ENCODE measurements at places on chromosomes 7 and 10.
A peak's percentile ranks its signal among the peaks of the same experiment; 100 is the strongest.

GRCh38 chr7:117874191-117874700, 1.0 kb upstream of the CTTNBP2 start:
- DNase-seq, result no peak

- DNase-seq, result no peak
Observed at GRCh38 chr7:45221896-45222604, 64.5 kb downstream of the RAMP3 start.

- no peak for DNase-seq
Observed at GRCh38 chr10:91680487-91680886, 47.6 kb upstream of the PPP1R3C start.

GRCh38 chr7:41185851-41186250, 517.0 kb downstream of the INHBA start:
- DNase-seq, result no peak

DNA sequence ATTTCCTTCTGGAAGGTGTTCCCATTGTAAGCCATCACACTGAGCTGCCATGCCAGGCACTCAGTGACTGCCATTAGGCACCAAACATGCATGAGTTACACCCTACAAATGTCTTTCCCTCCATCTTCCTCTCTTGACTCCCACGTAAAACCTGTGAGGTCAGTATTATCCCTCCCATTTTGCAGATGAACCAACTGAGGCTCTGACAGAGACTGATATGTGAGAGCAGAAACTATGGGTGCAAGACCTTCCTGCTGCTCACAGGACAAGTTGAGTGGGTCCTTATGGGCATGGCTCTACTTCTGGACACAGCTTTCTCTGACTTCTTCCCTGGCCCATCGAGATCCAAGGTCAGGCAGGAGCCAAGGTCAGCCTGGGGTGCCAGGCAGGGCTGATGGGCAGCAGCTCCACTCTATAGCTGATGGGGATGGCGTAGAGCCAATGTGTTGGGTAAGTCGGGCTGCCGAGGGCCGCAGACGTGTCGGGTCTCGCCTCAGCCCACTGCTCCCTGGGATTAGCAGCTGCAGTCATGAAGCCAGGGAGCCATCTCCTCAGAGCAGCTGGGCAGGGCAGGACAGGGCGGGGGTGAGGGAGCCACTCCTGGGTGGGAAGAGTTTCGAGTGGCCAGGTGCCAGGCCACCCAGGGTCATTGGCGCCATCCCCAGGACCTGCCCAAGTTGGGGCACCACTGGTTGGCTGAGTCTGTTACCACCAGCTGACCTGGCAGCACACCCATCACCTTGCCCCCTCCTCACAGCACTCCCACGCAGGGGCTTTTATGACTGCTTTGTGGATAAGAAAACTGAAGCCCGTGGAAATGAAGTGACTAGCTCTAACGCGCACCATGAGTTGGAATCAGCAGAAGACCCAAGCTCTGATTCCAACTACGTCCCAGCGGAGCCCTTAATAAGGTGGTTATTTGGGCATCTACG, 117.8 kb upstream of the ZMIZ1 start:
- DNase-seq, result no peak

DNA sequence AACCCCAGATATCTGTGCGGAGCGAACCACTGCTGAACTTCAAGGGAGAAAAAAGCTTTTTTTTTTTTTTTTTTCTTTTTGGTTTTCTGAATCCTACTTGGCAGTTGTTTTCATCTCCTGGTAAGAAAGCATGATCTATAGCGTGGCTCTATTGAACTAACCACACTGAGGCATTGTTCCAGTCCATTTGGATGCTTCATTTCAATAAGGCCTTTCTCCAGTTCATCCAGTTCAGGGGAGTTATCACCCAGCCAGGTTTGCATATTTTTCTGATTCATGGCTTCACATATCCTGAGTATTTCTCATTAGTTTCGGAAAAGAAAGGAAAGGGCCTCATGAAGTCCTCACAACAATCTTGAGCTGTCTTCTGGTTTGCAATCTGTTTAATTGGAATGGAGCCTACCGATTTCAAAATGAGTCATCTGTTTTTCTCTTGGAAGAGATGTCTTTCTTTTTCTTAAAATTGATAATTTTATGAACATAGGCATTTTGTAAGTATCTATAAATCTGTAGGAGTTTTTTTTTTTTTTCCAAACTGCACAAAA, 93.1 kb upstream of the STEAP4 start:
- DNase-seq, result no peak

- no peak for DNase-seq
Observed at GRCh38 chr7:54664235-54665228, 94.5 kb downstream of the SEC61G start.

- DNase-seq, result no peak
Observed at GRCh38 chr7:78473571-78474301, 675.2 kb downstream of the PHTF2 start.

DNA sequence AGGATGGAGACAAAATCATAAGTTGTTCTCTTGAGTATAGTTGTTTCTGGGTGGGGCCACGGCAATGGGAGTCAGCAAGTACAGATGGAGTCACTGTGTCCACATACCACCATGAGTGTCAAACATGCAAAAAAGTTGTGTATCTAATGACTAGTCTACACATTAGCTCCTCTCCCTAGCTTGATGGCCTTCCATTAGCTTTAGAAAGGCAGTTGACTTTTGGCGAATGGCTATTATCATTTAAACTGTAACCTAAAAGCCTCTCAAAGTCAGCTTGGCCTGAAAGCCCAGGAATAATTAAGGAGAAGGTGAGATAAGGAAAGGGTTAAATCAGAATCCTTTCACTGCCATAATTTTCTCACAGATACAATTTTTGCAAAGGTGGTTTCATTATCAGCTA, 95.5 kb upstream of the MEOX2 start:
- no peak for DNase-seq

DNA sequence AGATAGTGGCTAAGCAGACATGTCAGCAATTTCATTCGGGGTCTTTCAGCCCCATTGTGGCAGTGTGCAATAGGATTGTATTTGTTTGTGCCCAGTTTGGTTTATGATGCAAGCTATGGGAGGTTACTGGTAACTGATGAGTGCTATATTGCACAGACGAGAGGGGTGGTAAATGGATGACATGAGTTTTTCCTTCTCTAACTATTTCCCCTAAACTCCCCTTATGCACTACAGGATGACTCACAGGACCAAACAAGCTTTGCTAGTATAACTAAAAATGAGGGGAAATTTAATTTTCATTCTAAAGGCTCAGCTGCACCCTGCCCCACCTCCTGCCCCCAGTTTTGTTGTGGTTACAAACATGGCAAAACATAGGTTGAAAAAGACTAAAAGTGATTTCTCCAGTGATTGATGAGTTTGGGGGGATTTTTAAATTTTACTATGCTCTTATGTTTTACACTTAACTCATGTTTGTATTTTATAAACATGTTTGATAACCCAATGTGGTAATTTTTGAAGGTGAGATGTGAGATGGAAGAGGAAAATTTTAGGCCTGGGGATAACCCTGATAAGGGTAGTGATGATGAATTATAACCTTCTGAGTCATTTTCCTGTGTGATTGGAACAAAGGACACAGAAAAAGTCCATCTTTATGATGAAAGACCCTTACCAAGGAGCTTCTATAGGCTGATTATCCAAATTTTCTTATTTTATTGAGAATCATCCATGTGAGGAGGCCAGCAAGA, 60.8 kb upstream of the NAMPT start:
- peak; percentile 11 for DNase-seq

Data from activated naive CD8-positive, alpha-beta T cell treated with anti-CD3 and anti-CD28 coated beads, Interleukin-2, amount 50 U/mL, for 16 hours (primary cell).